ENCODE measurements at places on chromosomes 12 and 14.

DNA sequence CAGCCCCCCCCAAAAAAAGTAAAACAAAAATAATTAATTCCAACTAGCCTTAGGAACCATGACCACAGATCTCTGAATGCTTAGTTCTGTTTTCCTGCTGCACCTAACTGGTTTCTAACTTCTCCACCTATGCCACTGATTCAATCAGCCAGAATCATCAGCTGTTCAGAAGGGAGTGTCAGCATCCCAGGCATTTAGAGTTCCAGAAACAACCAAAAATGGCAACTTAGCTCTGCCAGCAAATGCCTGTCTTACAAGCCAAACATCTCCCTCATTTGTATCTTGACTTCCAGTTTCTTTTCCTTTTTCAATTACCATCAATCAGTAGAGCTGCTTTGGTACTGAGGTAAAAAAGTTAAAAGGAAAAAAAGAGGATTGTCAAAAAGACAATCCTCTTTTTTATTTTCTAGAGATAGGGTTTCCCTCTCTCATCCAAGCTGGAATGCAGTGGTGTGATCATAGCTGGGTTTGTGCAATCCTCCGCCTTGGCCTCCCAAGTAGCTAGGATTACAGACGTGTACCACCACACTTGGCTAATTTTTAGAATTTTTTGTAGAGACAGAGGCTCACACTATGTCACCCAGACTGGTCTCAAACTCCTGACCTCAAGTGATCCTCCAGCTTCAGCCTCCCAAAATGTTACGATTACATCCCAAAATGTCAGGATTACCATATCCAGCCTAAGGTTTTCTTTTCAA is 45.2 kb upstream of the ISM2 start:
- DNase-seq: no peak

DNA sequence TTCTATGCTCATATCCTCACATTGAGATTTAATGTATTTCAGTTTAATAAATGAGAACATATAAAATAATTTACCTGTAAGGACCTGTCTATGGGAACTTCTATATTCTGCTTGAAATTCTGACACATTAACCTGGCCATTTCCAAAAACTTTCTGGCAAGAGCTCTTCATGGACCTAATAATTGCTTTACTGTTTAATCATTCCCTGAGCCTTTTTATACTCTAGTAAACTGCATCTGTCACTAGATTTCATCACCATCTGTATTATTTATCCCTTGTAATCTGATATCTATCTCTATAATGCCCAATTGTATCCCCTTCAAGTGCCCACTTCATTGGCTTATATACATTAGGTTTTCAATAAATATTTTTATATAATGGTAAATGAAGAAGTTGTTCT is 327.7 kb downstream of the RAD51B start:
- DNase-seq: no peak

DNA sequence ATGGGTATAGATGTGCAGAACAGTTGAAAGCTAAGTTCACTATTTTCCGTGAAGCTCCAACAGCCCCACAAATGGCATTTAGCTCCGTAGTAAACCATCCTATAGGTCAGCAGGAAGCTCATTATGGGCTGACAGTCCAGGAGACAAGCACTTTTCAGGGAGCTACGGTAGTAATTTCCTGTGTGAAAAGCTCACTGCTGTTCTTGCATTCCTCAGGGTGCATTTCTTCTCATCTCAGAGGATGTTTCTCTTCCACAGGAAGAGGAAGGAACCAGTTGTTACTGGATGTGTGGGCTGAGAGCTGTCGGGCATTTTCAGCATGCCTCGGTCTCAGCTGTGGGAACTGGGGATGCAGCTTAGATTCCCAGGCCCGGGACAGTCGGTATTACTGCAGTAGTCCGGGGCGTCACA is 72.8 kb downstream of the GALNT4 start:
- DNase-seq: no peak

DNA sequence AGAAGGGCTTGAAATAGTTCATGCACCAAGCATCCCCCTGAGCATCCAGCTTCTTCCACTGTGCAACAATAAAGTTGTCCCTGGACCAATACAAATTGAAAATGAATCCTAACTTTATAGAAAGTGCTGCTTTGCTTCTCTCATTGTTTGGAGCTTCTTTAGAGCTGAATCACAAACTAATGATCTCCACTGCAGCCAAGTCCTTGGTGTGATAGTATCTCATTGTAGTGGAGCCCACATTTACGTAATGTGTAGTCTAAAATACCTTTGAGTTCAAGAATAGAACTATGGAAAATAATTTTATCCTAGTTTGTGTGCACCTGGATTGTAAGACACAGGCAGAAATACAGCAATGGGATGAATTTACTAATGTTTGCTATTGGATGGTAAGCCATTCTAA is 319.9 kb downstream of the EGLN3 start:
- DNase-seq: no peak

GRCh38 chr12:123595729-123596128 is 6.2 kb upstream of the DDX55 start:
- no peak for DNase-seq

GRCh38 chr14:59161561-59162175 is 26.8 kb upstream of the DAAM1 start:
- DNase-seq: peak; percentile 26

DNA sequence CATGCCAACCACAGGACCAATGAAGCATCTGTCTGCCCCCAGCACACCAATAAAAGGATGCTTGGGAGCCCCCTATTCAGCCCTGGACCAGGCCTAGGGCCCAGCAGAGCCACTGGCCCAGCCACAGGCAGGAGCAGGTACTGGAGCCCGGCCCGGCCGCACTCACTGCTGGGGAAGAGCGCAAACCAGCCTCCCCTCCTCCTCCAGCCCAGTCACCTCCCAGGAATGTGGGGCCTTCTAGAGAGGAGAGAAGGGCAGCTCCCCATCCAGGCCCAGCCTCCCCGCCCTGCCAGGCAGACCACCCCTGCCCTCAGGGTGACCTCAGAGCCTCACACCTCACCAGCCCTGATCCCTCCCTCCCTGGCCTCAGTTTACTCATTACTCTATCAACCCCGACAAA is 56.2 kb downstream of the CCNK start:
- DNase-seq: no peak

GRCh38 chr14:101719708-101720107 is 41.8 kb upstream of the PPP2R5C start:
- no peak for DNase-seq

- DNase-seq: no peak
Observed at GRCh38 chr12:121217063-121217462, 7.1 kb downstream of the P2RX4 start.

- DNase-seq: no peak
Observed at GRCh38 chr14:80973931-80974641, 18.7 kb downstream of the TSHR start.

GRCh38 chr12:61301817-61302216 is 958.4 kb upstream of the USP15 start:
- no peak for DNase-seq

DNA sequence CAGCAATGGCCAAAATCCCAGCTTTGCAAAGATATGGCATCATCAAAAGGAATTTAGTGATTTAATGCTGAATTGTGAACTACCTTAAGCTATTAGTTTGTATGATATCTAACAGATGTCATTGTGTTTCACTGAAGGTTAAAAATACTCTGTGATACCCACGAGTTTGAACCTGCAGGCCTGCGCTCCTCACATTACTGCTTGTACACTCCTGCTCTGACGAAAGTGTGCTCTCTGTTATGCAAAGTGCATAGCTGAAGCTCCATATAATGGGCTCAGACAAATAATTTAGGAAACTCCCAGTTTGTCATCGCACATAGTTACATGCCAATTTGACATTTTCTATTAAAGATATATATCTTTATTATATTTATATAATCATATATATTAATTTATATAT is 52.2 kb downstream of the SPPL3 start:
- DNase-seq: no peak
